A549 (cell line): ENCODE measurements at places on chromosomes 6 and 20. TPM values are rescaled to one million over a fixed set of nuclear protein-coding genes. Genes with fewer than 3 reads are reported as not detected.

- no peak for DNase-seq
These were observed 29.0 kb downstream of the RTN4IP1 start for GRCh38 chr6:106600329-106600728.

DNA sequence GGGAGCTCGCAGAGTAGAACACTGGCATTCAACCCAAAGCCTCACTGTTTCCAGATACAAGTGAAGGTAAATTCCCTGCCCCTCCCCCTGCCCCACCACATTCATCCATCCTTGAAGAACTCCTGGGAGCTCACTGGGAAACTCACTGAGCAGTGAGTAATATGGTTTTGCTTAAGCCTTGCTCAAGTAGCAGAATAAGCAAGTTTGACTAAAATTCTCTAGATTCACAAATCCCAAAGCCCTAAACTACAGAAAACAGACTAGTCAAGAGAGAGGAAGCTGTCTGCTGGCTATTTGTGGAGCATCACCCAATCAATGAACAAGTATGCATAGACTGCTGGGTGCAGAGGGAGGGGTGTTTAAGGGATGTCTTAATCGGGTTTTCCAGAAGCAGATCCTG is 82.1 kb downstream of the UNC5CL start:
- no peak for DNase-seq

DNA sequence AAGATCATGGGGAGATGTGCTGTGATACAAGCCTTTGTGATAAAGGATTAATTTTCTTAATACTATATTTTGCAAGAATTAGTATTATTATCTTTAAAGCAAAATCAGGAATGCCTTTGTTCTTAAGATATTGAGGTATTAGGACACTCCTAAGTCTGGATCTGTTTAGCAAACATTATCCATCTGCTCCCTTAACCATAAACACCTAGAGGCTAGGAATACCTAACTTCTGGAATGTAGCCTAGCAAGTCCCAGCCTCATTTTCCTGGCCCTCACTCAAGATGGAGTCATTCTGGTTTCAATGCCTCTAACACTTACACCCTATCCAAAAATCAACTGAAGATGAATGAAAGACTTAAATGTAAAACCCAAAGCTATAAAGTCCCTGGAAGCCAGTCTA is 106.3 kb upstream of the GJE1 start:
- no peak for DNase-seq

- no peak for DNase-seq
These were observed 434.5 kb downstream of the HDGFL1 start for GRCh38 chr6:23003671-23004467.

GRCh38 chr6:3593161-3593560 is 136.3 kb upstream of the SLC22A23 start:
- no peak for DNase-seq

- DNase-seq: peak; percentile 23
These were observed 103.6 kb upstream of the KCNK16 start for GRCh38 chr6:39426073-39426456.

- no peak for DNase-seq
These were observed 27.9 kb upstream of the HDAC2 start for GRCh38 chr6:113998811-113999210.

DNA sequence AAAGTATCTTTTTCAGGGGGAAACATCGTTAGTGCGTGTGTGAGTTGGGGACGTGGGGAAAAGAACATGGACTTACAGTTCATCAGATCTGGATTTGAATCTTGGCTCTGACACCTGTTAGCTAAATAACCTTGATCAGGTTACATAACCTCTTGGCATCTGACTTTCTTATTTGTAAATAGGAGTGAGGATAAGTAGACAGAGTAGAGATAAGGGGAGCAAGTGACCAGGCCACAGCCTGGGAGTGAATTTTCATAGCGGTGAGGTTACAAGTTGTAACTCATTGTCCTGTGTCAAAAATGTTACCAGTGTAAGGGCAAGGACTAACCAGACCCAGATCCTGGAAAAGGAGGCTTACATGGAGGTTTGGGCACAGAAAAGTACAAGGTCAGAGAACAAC is 733.5 kb upstream of the MMS22L start:
- DNase-seq: no peak

DNA sequence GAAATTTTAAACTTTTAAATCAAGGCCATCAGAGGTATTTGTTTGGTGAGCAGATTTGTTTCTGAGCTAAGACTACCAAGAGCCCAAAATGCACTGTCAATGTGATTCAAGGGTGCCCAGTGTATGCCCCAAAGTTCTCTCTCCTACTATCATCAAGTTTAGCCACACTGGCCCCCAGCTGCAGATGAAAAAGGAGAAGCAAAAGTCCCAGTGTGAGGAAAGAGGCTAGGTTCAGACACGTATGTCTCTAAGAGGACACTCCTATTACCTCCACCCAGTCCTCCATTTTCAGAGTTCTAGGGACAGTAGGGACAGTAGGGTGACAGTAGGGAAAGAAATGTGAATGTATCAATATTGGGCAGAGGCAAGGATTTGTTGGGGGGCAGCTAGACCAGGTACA is 230.8 kb downstream of the CD83 start:
- no peak for DNase-seq

- no peak for DNase-seq
These were observed 34.6 kb downstream of the HLA-F start for GRCh38 chr6:29757701-29758293.

GRCh38 chr20:35252037-35252461 is 25.6 kb downstream of the MMP24 start:
- no peak for DNase-seq

DNA sequence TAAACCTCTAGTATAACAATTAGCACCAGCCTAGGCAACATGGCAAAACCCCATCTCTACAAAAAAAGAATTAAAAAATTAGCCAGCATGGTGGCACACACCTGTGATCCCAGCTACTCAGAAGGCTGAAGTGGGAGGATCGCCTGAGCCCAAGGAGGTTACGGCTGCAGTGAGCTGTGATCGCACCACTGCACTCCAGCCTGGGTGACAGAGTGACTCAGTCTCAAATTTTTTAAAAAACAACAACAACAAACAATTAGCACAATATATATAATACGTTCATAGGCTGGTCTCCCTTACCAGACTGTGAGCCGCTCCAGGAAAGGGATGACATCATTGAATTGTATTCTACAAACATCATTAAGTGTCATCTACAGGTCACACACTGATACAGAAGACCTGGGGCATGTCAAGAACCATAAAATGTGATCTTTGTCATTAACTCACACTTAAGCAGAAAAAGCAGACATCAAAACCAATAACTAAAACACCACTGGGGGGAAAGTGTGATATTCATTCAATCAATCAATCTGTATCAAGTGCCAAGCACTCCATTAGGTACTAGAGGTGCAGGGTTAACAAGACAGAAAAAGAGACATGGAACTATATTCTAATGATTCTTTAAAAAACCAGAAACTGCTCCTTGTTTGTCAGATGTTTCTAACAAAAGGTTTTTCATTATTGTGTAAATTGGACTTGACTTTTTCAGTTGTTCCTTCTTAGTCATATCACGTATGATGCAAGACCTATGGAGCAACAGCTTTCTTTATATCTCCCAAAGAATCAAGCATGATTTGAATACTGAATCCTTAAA is 17.8 kb downstream of the MAP3K5 start:
- peak; percentile 34 for DNase-seq

- peak; percentile 8 for DNase-seq
These were observed 63.6 kb downstream of the IPCEF1 start for GRCh38 chr6:154292855-154293519.

GRCh38 chr20:32062776-32063170 is 10.7 kb downstream of the HCK start:
- no peak for DNase-seq

GRCh38 chr6:154672086-154672485 is 61.1 kb upstream of the SCAF8 start:
- no peak for DNase-seq

DNA sequence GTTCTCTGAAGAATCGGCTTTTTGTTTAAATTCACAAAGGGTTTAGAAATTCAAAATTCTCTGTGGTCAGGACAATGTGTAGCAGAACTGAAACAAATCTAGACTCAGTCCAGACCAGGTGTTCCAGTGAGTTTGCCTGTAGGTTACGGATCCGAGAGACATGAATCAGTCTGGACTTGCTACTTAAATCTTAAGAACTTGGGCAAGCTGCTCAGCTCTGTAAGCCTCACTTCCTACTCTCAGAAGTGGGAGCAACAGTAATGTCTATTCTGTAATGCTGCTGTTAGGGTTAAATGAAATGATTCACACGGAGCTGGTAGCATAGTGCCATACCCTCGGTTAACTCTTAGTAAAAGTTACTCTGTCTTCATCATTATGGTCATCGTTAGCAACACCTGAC is 37.7 kb downstream of the HECA start:
- DNase-seq: no peak

DNA sequence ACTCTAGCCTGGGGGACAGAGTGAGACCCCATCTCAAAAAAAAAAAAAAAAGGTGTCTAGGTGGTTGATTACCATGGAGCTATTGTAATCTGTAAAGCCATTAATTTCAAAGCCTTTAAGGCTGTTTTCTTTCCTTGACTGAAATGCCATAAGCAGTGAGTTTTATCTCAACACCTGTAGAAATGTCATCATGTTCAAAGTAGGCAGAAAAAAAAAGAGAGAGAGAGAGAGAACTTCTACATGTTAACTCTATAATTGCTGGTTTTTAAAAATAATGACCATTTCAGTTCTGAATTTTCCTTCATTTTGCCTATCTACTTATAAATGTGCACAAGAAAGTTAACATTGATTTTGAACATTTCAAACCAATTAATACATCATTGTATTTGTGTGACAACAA is 29.7 kb upstream of the POLR1H start:
- DNase-seq: no peak

DNA sequence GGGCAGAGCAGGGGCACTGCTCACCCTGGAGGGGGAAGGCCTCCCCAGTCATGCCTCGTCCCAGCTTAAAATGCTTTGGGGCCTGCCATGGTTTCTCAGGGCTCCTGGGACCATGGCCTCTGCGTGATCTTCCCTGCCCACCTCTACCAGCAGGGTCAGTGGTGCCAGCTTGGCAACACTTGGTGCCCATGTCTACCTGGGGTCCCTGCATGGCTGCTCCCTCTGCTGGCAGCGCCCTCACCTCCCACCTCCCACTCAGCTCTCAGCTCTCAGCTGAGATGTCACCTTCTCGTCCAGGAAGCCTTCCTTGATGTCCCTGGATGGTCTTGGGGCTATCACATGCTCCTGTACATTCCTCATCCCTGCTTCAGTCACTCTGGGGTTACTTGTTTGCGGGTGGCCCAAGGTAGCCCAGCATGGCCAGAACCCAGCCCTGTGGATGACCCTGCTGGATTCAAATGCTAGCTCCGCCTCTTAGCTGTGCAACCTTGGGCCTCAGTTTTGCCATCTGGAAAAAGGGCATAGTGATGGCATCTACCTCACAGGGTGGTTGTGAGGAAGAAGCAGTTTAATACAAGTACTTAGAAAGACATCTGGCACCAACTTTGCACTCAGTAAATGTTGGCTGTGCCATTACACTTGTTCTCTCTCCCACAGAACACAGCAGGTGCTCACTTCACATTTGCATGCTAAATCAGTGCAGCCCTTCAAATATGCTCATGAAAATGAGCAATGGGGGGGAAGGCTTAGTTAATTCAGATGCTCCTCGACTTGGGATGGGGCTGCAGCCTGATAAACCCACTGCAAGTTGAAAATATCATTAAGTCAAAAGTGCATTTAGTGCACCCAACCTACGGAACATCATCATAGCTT is 53.5 kb upstream of the PTPN1 start:
- no peak for DNase-seq

The DNAJC5 gene
- 21.7 to 23.2 TPM (median 23.2 TPM) in 3 replicates for polyA plus RNA-seq

The BCAS4 gene
- polyA plus RNA-seq: 45.9 to 48.4 TPM (median 46.6 TPM) in 3 replicates

The OOEP gene
- polyA plus RNA-seq: not detected in 3 replicates

The LCA5 gene
- 1.0 to 1.4 TPM (median 1.2 TPM) in 3 replicates for polyA plus RNA-seq

The SLC22A3 gene
- 38.8 to 44.9 TPM (median 41.5 TPM) in 3 replicates for polyA plus RNA-seq

The NR2E1 gene
- 0.08 TPM in 2 of 3 replicates, not detected in the other for polyA plus RNA-seq

The FYN gene
- polyA plus RNA-seq: 3.7 to 5.8 TPM (median 5.1 TPM) in 3 replicates

The HLA-B gene
- polyA plus RNA-seq: 9.0 to 10.0 TPM (median 9.9 TPM) in 3 replicates

The ARMC2 gene
- polyA plus RNA-seq: 1.9 to 2.3 TPM (median 2.1 TPM) in 3 replicates

The EDN1 gene
- polyA plus RNA-seq: 33.2 to 34.3 TPM (median 33.5 TPM) in 3 replicates

The XKR7 gene
- 0.01 TPM in 1 of 3 replicates, not detected in the others for polyA plus RNA-seq
